ENCODE measurements at places on chromosomes 13 and 19.
A peak's percentile ranks its signal among the peaks of the same experiment; 100 is the strongest.

- DNase-seq, result no peak
Measured at GRCh38 chr19:47152205-47152604, 21.6 kb downstream of the SAE1 start.

DNA sequence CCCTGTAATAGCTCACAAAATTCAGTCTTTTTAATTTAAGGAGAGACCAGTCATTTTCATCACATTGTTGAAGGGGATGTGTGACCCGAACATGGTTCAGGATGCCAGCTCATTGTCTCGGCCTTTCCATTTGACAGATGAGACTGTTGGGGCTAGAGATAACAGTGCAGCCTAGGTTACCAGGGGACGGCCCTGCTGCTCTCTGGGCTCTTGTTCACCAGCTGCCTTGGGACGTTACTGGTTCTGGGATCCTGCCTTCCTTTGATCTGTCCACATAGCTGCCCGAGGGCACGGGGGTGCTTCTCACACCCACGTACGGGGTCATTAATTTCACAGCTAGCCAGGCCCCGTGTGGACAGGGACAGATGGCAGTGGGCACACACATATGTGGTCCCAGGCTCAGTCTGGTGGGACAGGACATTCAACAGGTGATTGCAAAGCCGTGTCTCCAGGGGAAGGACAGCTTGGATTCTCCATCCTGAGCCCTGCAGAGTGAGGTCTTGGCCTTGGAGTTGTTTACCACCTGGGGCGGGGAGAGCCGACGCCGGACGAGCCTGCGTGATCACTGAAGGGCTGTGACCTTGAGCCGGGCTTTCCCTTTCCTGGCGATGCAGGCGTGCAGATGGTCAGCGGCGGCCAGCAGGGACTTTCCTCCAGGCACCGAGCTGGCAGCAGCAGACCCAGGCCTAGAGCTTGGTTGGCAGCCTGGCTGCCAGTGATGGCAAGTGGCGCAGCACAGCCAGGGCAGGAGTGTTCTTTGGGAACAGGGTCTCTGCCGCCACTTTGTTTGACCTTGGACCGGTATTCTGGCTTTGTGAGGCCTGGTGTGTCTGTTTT is 26.7 kb upstream of the NPAS1 start:
- no peak for DNase-seq

- DNase-seq, result peak; percentile 89
Measured at GRCh38 chr19:34677386-34678084, at the start of gene ZNF302. Gene ZNF302 (plus strand): TSS chr19:34677678. CDS start chr19:34678805, 1,127 bp downstream.

- DNase-seq, result no peak
Measured at GRCh38 chr19:41192574-41193429, at the start of gene CYP2S1. Gene CYP2S1 (plus strand): TSS chr19:41193219. CDS start chr19:41193265, 46 bp downstream.

GRCh38 chr19:10601999-10602329 is 14.9 kb upstream of the AP1M2 start:
- no peak for DNase-seq

GRCh38 chr19:11164296-11164695 is 8.7 kb upstream of the SPC24 start:
- no peak for DNase-seq

DNA sequence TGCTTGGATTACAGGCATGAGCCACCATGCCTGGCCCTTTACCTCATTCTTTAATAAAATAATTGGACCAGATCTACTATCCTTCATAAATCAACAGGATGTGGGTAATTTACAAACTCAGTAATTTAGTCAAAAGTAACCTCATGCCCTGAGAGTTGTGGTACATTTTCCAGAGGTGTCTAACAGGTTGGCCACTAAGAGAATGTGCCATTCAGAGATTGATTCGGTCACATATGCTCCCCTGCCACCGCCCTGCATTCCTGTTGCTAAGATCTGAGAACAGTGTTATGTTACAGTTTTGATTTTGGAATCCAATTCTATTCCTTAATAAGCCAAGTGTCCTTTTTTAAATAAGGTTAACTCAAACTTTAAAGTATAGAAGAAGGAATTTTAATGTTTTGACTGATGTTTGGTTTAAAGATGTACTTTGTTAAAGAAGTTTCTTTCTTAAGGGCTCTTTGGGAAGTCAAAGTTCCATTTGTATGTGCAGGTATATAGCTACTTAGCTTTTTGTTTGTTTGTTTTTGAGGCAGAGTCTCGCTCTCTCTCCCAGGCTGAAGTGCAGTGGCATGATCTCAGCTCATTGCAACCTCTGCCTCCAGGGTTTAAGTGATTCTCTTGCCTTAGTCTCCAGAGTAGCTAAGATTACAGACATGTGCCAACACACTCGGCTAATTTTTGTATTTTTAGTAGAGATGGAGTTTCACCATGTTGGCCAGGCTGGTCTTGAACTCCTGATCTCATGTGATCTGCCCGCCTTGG is 29.2 kb downstream of the PHF11 start:
- no peak for DNase-seq

- DNase-seq, result no peak
Measured at GRCh38 chr19:50427997-50428425, 4.7 kb upstream of the MYBPC2 start.

DNA sequence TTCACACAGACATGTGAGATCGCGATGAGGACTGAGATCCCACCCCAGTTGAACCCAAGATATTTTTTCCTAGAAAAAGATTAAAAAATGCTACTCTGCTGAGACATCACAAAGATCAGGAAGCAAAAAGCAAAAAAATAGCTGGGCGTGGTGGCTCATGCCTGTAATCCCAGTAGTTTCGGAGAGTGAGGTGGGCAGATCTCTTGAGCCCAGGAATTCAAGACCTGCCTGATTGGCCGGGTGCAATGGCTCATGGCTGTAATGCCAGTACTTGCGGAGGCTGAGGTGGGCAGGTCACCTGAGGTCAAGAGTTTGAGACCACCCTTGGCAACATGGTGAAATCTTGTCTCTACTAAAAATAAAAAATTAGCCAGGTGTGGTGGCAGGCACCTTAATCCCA is 1.1 kb downstream of the FUT3 start:
- DNase-seq, result no peak
